Aortic smooth muscle cell (primary cell): ENCODE measurements at places on chromosomes 7 and 10. TPM values are rescaled to one million over a fixed set of nuclear protein-coding genes. Genes with fewer than 3 reads are reported as not detected.

PSAP gene
- total RNA-seq: 883 and 905 TPM in 2 replicates

MPP7 gene
- 0.53 and 2.4 TPM in 2 replicates for total RNA-seq

TMEM196 gene
- not detected in 2 replicates for total RNA-seq

ARHGEF5 gene
- total RNA-seq: 2.0 TPM in 2 replicates

MTURN gene
- total RNA-seq: 16.1 and 17.3 TPM in 2 replicates

GIMAP1 gene
- 0.25 and 0.26 TPM in 2 replicates for total RNA-seq

CUZD1 gene
- total RNA-seq: 0.13 and 0.44 TPM in 2 replicates

TUBGCP2 gene
- 66.4 and 71.7 TPM in 2 replicates for total RNA-seq

OGDHL gene
- total RNA-seq: 0.26 and 0.68 TPM in 2 replicates

TRPV6 gene
- total RNA-seq: under 0.01 and 0.13 TPM in 2 replicates

LIPN gene
- total RNA-seq: not detected in 2 replicates

KIAA1217 gene
- total RNA-seq: 1.6 and 5.2 TPM in 2 replicates

MNX1 gene
- not detected in 2 replicates for total RNA-seq

NPC1L1 gene
- total RNA-seq: not detected in 2 replicates

ACBD7 gene
- 4.8 and 5.3 TPM in 2 replicates for total RNA-seq

EFCAB10 gene
- total RNA-seq: not detected in 2 replicates

CRCP gene
- 27.0 and 29.4 TPM in 2 replicates for total RNA-seq

CFTR gene
- not detected in 2 replicates for total RNA-seq
